ENCODE measurements at places on chromosomes 4 and X. TPM values are rescaled to one million over a fixed set of nuclear protein-coding genes. Genes with fewer than 3 reads are reported as not detected.

DNA sequence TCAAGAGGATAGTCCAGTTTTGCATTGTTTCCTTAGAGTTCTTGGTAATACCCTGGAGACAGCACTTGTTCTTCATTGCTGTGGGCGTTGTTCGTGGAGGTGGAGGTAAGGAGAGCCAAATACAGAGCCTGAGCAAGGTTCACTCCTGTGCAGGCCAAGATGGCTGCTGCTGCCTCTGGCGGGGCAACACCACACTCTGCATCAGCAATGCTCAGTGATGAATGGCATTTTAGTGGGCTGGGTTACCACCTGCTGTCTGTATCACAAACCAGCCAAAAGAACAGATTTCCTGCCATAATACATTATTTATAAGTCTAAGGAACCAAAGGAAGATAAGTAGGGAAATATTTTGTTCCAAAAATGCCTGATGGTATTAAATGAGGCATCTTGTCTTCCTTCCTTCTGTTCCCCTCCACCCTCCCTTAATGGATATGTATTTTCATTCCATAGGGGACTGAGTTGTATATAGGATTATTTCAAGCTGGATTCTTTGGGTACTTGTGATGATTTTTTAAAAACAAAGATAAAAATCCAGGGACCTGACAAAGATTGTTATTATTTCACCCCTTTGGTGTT is 61.6 kb upstream of the LIMCH1 start:
- no peak for DNase-seq

- DNase-seq = no peak
Observed at GRCh38 chrX:7108030-7108429, 39.5 kb upstream of the STS start.

GRCh38 chr4:16142598-16143310 is 58.9 kb upstream of the PROM1 start:
- no peak for DNase-seq

DNA sequence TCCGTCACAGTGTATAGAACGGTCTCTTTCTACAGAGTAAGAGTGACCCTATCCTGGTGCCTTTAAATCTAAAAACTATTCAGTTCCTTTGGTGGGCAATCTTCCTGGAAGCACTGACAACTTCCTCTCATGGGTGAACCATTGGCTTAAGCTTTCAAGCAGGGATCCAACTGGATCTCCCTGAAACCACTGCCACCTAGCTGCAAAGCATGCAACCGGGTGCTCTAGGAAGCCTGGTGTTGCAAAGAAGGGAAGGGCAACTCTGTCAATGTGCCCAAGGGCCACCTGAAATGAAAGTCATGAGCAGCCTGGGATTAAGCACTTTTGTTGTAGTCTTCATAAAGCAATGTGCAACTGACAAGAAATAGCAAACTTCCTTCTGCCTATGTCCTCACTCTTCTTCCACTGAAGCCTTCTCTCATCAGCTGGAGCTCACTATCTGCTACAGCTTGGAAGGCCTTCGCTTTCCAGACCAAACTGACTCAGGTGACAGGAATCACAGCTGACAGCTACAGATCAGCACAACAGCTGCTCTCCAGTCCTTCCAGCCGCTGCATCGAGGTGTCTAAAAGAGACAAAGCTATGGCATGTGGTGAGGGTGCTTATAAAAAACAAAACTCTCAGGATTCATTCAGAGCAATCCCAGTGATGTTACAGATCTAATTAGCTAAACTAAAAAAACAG is 46.1 kb downstream of the SETD7 start:
- no peak for DNase-seq

- peak; percentile 36 for DNase-seq
Observed at GRCh38 chrX:154980330-154981115, 42.0 kb downstream of the F8 start.

Gene GAGE12F
- total RNA-seq = not detected

Gene SOD3
- not detected for total RNA-seq

Data from MG63 (cell line).